Ecto neural progenitor cell (in vitro differentiated cells): ENCODE measurements at places on chromosomes 3 and 15.

DNA sequence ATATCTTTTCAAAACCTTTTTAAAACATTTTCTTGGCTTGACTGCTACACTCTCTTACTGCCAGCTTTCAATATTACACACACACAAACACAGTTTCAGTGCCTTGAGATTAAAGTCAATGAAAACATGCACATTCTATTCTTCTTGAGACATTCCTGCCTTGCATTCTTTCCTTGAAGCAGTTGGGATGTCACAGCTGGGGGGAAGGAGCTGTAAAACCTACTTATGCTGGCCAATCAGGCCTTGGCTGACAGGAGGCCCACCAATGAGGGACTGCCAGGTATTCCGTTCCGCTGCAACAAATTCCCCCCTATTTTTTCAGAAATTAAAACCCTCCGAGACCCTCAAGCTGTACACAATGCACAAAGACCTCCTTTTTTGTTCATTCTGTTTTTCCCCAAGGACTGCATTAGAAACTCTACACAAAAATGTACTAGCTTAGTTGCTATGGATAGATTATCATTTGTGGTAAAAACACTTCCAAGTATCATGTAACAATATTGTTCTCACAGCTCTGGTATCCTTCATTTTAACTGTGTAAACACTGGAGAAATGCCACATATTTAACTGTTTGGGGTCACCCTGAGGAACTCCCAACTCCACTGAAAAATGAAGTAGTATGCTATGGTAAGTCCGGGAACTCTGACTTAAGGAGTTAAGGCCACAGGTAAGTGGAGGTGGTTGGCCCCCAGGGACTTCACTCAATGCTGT lies 18.5 kb downstream of the FSTL1 start:
- DNase-seq: no peak

DNA sequence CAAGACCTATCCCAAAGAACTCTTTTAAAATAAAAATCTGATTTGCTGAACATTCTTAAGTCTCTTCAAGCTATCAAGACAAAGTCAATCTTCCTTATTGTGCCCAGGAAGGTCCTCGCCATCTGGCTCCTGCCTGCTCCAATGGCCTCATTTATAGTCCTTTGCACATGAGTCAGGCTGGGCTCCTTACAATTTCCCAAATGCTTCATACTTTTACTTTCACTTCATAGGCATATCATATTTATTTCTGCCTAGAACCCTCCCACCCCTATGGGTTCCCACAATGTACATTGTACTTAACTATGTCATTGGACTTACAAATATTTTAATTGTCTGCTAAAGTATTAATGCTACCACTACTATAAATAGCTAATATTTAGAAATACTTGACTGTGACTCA lies 9.1 kb downstream of the THRB start:
- no peak for DNase-seq

DNA sequence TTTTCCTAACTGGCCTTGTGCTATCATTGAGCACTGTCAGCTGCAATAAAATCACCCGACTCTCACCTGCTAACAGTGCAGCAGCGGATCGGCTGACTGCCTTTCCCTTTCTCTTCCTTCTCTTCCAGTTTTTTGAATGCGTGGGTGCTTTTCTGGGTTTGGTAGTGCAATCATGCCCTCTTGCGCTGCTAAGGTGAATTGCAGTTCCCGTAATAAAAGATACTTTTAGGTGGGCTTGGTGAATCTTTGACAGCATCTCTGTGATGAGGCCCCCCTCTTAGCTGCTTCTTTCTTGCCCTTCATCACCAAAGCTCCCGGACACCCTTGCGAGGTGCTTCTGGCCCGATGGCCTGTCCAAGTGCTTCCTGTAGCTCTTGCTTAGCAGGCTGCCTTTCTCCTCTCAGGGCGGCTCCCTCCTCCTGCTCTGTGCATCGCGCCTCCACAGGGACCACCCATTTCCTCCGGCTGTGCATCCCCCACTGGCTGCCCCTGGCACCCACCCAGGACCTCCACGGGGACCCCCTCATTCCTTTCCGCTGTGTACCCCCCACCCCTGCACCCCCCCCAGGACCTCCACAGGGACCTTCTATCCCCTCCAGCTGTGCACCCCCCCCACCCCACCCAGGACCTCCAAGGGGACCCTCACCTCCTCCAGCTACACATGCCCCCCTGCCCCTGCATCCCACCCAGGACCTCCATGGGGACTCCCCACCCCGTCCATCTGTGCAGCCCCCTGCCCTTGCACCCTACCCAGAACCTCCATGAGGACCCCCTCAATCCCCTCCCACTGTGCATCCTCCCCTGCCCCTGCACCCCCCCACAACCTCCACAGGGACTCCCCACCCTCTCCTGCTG lies 50.8 kb upstream of the RPL32 start:
- peak; percentile 66 for DNase-seq

GRCh38 chr15:64340355-64340754 lies 15.6 kb downstream of the CSNK1G1 start:
- no peak for DNase-seq

DNA sequence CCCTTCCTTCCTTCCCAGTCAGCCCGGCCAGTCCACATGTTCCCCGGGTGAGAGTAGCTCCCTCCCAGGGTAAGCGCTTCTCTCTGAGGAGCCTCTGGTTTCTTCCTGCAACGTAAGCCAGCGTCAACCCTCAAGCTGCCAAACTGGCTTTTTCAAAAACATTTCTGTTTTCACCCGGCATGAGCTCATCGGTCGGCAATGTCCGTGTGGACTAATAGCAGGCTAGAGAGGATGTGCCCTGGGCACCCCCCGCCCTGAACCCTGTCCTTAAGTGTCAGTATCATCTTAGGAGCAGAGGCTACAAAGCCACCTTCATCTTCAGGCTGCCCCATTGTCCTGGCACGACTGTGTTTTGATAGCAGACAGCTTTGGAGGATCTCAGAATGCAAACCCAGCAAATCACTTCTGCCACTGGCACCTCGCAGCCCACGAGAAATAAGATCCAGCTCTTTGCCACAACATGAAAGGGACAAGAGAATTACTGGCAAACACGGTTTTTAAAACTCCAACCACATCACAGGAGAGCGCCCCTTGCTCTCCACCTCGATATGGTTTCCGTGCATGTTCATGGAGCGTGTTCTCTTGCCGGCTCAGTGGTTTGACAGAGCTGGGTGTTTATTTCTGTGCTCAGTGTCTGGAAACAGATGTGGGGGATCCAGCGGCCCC lies 9.9 kb downstream of the ALDH1A3 start:
- DNase-seq: no peak

DNA sequence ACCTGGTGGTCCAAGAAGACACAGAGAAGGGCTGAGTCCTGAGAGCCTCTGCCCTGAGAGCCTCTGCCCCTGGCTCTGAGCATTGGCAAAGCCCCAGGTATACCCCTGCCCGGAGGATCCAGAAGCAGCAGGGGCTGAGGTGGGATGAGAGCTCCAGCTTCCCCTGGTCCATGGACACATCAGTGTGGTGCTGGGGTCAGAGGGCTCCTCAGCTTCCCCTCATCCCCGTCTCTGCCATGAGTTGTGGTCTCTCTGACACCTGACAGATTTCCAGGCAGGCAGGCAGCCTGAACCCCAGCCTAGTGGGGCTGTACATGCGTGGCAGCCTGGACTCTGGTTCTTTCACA lies 3.5 kb upstream of the KLF15 start:
- no peak for DNase-seq

- DNase-seq: no peak
Measured at GRCh38 chr3:49476563-49476962, 6.5 kb downstream of the DAG1 start.

GRCh38 chr3:15512166-15512565 lies 9.3 kb downstream of the COLQ start:
- DNase-seq: no peak

DNA sequence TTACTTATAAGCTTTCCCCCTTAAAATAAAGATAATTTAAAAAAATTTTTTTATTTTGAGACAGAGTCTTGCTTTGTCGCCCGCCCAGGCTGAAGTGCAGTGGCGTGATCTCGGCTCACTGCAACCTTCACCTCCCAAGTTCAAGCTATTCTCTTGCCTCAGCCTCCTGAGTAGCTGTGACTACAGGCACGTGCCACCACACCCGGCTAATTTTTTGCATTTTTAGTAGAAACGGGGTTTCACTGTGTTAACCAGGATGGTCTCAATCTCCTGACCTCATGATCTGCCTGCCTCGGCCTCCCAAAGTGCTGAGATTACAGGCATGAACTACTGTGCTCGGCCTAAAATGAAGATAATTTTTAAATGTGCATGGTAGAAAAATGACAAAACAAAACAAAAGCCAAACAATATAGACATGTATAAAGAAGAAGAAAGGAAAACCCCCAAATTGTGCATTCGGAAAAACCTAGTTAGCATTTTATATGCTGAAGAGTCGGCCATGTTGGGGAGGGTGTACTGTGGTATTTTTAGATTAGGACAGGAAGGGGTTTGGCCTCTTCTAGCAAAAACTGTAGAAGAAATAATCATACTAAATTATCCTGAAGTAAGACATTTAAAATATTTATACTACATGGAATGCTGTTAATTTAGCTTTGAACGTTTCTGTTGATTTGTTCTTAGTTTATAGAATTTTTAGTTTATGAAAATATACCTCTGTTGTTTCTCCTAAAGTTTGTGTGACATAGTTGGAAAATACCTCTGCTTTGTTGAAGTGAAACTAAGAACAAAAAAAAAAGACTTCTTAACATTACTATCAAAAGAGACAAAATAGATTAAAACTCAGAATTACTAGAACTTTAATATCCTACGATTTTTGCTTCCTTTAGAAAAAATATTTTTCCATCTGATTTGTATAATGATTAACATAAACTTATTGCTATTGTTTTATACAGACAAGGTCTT lies 7.4 kb downstream of the APPL1 start:
- no peak for DNase-seq

DNA sequence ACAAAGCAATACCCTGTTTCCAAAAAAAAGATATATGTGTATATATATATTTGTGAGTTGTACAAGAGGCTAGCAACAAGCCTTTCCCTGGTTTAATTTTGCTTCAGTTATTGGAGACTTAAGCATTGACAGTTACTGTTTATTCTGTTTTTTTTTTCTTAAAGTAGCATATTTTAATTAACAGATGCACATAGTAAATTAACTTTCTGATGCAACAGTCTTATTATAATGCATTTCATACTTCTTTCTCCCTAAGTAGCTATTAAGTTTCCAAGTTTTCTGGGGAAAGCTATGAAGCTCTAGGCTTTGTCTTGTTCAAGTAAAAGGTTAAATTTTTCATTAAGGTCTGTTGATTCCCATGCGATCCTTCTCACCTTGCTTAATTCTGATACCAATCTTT lies 17.9 kb downstream of the PRKCI start:
- no peak for DNase-seq

DNA sequence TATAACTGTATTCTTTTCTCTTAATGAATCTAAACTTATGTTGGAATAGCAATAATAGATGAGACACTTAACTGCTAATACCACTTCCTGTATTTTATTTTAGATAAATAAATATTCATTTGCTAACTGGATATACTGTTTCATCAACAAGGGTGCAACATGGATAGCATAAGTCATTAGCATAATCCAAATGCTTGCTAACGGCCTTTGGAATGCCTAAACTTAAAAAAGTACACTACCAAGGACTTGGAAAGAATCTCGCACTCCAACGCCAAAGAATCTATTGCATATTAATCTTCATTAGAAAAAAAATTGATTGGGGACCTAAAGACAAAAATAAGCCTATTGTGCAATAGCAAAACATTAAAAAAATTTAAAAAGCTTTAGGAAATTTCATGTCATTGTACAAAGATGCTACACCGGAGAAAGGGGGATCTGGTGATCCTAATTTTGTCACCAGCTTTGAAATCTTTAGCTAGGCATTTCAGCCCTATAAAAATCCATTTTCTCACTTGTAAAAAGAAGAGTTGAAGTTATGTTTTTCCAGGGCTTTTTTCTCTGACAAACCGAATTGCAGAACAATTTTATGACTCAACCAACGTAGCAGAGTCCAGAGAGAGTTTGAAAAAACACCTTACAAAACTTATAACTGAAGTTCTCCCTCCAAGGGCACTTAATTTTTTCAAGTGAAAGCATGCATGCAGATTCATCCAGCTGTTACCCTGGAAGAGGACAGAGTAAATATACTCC lies 4.1 kb downstream of the VGLL3 start:
- no peak for DNase-seq
